ENCODE measurements at places on chromosomes 3 and 15.

DNA sequence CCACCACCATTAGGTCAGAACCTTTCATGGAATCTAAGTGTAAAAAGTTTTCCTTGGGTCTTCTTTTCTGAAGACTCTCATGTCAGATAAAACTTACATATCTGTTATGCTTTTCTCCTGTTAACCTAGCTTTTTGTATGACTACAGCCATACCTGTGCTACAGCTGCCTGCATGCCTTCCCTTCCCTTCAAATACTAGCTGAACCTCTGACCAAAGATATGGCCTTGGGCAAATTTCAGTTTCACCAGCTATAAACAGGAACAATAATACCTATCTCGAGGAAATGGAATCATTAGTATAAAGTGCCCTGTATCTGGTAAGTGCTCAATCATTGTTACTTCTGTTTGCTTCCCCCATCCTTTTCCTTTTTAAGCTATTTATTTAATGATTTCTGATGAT is 25.0 kb downstream of the GLB1 start:
- DNase-seq = no peak

- DNase-seq = no peak
These were observed 647.8 kb upstream of the CCDC54 start for GRCh38 chr3:106729481-106729880.

- no peak for DNase-seq
These were observed 56.4 kb downstream of the NCEH1 start for GRCh38 chr3:172654470-172654869.

DNA sequence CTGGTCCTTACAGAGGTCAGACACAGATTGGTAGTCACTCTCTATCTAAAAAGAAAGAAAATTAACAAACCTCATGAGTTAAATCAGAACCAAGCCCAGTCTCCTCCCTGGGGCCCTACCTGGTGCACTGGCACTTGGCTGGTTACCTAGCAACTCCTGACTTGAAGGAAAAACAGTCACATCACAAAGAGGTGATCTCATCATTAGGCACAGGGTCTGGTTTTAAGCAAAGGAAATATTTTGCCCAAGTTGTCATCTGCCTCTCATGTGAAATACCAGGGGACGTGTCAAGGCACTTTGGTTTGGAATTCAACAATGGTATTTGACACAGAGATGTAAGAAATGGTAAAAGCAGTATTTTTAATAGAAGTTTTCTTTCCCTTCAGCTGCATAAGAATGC is 47.7 kb upstream of the FMN1 start:
- DNase-seq = no peak

DNA sequence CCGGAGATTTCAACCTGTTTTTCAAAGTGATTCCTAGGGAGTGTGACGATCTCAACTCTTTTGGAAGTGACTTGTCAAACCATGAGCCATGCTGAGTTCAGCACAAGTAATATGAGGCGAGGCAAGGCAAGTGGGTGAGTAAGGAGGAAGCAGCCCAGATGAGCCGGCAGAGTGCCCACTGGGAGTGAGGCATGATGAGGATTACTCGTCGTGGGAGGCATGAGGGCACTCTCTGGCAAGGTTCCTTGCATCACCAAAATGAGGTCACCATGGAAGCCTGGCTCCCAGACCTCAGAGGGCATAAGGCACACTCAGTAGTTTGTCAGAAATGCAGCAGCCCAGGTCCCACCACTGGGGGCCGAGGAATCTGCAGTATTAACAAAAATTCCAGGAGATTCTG is 636.1 kb downstream of the MAGI1 start:
- no peak for DNase-seq

GRCh38 chr3:133954717-133955360 is 59.2 kb upstream of the RAB6B start:
- DNase-seq = no peak
